ENCODE measurements at places on chromosomes 5 and 9. TPM values are rescaled to one million over a fixed set of nuclear protein-coding genes. Genes with fewer than 3 reads are reported as not detected.

The IGFBPL1 gene
- total RNA-seq = not detected

The HMCN2 gene
- not detected for total RNA-seq

The AMBP gene
- total RNA-seq = not detected

The SCGB3A1 gene
- total RNA-seq = 1.7 TPM

The PAPPA gene
- not detected for total RNA-seq

The PCDHB8 gene
- total RNA-seq = not detected

The TMEM252 gene
- total RNA-seq = not detected

The TMED7 gene
- total RNA-seq = 41.5 TPM

The BTNL8 gene
- total RNA-seq = 0.20 TPM

The IL12B gene
- total RNA-seq = not detected

The STK32A gene
- not detected for total RNA-seq

All from activated naive CD8-positive, alpha-beta T cell treated with anti-CD3 and anti-CD28 coated beads for 36 hours (primary cell).